ENCODE measurements at places on chromosomes 3 and 15.

GRCh38 chr15:101522621-101523559 is 33.4 kb upstream of the PCSK6 start:
- no peak for DNase-seq

DNA sequence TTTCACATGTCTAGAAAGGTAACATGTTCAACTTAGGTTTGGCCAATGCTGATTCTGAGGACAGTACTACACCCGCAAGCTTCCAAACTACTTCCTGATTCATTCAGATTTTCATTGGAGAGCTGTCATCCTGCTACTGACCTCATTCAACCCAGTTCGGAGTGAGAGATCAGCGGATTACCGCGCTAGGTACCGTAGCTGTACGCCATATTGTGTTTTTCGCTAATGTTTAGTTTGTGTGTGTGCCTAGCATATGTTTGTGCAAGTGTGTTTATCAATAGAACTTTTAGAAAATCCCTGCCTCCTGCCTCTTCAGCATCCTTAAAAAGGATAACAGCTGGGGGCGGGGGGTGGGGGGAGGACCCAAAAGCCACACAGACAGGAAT is 1.1 kb downstream of the ZBTB20 start:
- DNase-seq = peak; percentile 40

GRCh38 chr3:157166115-157166514 is 6.2 kb upstream of the CCNL1 start:
- DNase-seq = no peak

GRCh38 chr3:149768704-149769103 is 16.4 kb upstream of the COMMD2 start:
- no peak for DNase-seq

DNA sequence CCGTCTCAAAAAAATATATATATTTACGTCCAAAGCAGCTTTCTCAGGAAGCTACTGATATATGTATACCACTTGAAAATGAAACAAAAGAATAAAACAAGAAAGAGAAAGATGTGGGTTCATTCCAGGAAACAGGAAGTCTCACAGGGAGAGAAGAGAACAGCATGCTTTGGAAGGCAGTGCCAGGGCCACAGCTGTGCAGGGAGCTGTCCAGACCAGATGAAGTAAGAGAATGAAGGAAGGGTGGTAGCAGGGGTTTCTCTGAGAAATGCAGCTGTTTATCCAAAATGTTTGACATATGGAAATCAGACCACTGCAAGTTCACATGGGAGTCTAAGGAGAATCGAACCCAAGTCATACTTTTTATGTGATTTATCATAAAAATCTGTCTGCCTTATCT is 8.9 kb upstream of the GPR27 start:
- DNase-seq = no peak
